HS-5 (cell line): ENCODE measurements at places on chromosomes 13 and 19.

DNA sequence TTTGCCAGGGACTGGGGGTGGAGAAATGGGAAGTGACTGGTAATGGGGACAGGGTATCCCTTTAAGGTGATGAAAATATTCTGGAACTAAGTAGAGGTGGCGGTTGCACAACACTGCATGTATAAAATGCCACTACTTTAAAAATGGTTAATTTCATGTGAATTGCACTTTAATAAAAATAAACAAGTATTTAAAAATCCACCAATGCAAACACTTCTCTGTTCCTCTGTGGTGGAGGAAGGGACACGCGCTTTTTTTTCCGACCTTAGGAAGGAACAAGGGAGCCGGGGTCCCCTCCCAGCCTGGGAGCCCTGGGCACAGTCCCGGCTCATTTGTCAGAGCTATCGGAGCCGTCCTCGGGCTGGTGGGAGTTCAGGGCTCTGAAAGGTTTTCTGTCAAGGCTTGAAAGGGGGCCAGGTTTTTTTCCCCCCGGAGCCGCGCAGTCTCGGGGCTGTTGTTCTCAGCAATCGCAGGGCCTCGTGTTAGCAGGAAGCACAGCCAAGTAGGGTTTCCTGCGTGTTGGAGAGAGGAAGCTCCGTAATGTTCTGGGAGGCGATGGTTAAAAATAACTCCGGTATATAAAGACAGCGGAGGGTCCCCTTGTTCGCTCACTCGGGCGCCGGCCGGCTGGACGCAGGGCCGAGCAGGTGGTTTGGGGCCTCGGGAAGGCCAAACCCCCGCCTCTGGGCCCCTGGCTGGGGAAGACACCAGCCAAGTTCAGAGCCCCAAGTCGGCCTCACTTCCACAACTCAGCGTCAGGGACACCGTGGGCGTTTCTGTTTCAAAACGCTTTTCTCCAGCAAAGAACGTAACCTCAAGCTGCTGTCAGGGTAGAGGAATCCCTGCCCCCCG is 41.2 kb upstream of the KLF2 start:
- no peak for DNase-seq

- DNase-seq: no peak
Observed at GRCh38 chr13:66617786-66618185, 612.4 kb downstream of the PCDH9 start.

DNA sequence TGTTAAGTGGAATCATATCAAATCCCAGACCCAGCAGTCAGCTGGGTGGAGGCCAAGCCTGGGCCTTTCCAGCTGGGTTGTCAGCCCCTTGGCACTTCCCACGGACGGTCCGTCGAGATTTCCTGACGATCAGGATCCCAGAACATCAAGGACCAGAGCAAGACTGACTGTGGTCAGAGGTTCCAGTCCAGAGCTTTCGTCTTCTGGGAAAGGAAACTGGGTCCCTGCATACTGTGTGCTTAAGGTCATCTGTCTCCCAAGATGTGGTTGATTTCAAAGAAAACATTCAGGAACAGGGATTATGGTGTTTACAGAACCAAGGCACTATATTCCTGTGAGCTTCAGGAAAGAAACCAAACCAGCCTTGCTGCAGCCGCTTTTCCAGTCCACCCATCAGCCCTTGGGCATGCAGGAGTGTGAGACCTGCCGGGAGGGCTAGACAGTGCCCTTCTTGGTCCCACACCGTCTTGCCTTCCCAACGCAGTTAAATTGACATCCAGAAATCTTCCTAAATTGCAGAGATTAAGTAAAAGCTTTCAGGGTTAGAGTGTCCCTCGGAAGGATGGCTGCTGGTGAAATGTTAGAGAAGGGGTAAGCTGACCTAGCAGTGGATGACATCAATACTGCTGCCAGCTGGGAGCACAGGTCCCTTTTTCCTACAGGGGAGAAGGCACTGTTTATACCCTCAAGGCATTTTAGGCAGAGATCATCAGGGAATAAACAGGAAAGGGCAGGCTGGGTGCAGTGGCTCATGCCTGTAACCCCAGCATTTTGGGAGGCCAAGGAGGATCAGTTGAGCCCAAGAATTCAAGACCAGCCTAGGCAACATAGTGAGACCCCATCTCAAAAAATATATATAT is 5.0 kb upstream of the C19orf33 start:
- DNase-seq: no peak

GRCh38 chr13:33438918-33439317 is 153.4 kb upstream of the STARD13 start:
- no peak for DNase-seq

- DNase-seq: no peak
Observed at GRCh38 chr13:108322206-108322824, 52.8 kb downstream of the TNFSF13B start.

DNA sequence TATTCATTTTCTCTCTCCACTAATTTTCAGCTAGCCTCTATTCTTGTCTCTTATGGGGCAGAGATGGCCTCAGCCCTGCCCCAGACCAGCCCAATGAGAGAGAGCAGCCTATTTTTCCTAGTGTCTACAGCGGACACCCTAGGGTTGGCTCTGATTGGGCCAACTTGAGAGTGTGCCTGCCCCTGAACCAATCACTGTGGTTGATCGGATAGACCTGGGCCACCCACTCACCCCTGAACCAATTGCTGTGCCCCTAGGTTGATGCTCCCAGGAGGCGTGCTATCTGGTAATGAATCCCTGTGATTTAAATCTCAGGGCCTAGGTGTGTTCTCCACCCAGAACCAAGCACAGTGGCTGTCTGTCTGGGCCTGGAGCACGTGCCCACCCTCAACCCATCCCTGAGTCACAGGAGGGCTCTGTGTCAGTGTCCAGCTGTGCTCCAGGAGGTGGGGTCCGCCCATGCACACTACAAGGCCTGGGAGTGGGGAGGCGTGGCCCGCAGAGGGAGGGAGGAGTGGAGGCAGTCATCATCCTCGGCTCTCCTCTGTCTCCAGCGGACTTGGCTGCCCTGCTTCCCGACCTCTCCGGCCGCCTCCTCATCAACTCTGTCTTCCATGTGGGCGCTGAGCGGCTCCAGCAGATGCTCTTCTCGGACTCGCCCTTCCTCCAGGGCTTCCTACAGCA is 14.9 kb upstream of the SCN1B start:
- no peak for DNase-seq

- no peak for DNase-seq
Observed at GRCh38 chr13:80742033-80742432, 401.1 kb upstream of the SPRY2 start.

GRCh38 chr13:93947651-93948050 is 531.8 kb downstream of the DCT start:
- DNase-seq: no peak

DNA sequence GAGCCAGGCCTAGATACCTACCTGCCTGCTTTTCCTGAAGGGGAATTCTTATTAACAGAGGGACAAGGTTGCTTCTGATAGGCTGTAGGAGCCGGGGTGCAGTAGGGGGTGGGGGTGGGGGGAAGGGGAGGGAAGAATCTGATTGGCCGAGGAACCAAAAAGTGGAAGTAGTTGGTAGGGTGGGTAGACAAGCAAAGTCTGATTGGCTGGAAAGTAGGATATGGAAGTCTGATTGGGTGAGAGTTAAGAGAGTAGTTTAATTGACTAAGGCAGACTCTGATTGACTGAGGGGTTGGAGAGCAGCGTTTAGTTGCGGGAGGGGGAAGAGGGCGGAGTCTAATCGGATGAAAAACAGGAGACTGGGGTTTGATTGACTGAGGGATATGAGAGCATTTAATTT is 9.4 kb upstream of the CYP4F22 start:
- DNase-seq: no peak

GRCh38 chr19:54481326-54481930 is 8.3 kb upstream of the CDC42EP5 start:
- DNase-seq: no peak

DNA sequence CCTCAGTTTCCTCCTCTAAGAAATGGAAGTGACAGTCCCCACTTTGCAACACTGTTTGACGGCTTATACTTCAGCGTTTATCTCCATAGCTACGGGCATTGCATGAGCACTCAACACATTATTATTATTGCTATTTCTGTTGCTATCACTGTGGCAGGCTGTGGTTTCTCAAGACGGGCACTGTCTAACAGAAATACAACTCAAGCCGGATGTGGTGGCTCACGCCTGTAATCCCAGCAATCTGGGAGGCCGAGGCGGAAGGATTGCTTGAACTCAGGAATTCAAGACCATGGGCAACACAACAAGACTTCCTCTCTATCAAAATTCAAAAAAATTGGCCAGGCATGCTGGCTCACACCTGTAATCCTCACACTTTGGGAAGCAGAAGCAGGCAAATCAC is 4.9 kb upstream of the ZSWIM4 start:
- no peak for DNase-seq

DNA sequence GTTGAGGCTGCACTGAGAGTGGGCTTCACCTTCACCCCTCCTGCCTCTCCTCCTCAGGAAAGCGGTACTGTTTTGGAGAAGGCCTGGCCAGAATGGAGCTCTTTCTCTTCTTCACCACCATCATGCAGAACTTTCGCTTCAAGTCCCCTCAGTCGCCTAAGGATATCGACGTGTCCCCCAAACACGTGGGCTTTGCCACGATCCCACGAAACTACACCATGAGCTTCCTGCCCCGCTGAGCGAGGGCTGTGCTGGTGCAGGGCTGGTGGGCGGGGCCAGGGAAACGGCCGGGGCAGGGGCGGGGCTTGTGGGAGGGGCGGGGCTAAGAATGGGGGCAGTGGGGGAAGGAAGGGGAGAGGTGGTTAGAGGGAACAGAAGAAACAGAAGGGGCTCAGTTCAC is 7.5 kb downstream of the CYP2A13 start:
- DNase-seq: no peak

DNA sequence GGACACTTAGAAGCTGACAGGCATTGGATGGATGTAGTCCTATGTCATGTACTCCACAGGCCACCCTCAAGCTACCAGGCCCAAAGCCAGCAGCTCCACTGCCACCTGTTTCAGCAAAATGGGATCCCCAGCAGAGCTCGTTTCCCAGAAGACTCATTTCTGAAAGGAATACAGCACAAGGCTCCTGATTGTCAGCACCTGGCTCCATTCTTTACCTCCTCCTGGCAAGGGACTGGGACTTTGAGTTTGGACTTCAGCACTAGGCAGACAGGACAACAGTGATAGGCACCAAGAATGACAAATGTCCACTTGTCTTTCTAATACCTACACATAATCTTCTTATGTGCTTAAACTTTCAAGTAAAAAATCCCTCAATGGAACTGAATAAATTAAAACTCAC is 150.4 kb upstream of the RXFP2 start:
- no peak for DNase-seq

DNA sequence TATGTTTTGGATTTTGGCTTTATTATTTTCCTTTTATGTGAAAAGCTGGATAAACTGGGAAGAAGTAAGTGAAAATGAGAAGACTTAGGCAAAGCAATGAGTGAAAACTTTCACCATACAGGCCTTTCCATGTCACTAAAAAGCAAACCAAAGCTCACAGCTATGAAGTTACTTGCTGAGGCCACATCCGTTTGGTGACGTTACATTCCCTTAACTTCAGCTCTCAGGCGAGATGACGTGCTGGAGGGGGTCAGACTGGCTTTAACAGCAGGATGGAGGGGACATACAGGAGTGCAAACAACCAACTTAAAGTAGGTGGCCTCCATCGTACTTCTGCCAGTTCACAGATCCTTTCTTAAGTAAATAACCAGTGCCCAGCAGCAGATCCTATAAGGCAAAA is 522.3 kb downstream of the MYO16 start:
- DNase-seq: no peak

DNA sequence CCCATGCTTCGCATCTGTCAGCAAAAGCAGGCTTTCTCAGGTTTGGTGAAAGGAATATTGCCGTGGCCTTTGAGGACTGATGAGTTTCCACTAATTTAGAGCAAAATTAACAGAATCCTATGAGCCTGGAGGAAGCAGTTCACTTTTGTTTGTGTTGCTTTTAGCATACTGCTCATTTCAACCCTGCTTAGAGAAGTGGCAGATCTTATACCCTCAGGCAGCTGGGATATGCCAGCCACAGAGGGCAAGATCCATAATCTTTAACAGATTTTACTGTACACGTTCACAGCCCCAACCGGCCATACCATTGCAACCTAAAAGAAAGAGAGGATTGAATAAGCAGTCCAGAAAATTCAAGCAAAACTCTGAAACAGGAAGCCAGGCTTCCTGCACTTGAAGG is 60.5 kb downstream of the COL4A2 start:
- DNase-seq: no peak

- DNase-seq: no peak
Observed at GRCh38 chr19:18915639-18916038, 3.5 kb downstream of the COPE start.

DNA sequence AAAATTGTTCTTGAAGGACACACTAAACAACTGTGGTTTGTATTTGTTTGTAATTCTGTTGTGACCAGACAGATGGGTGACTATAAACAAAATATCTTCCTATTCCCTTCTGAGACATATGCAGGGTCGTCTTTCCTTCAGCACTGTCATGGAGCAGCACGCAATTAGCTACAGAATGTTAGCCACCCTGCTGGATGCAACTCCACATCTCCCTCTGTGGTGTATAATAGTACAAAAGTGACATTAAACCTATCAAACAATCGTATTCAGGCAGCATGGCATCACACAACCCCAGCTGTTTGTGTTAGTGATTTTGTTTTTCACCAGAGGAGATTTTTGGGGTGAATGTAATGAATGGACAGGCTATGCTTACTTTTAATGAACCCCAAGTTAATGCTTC is 146.2 kb downstream of the GPC6 start:
- no peak for DNase-seq

DNA sequence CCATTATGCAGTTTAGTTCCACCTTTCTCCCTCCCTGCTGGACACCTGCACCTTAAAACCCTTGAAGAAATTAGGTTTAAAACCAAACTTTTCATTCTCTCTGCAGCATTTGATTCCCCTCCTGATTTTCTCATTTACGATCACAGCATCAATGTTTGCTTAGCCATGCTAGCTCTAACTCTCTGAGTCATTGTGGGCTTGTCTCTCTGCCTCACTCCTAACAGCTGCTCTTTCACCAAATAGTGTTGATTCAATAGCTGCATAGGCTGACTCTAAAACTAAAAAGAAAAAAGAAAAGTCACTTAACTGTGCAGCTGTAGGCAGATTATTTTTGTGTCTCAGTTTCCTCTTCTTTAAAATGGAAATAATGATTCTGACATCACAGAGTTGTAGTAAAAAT is 1124.9 kb downstream of the DIAPH3 start:
- no peak for DNase-seq

DNA sequence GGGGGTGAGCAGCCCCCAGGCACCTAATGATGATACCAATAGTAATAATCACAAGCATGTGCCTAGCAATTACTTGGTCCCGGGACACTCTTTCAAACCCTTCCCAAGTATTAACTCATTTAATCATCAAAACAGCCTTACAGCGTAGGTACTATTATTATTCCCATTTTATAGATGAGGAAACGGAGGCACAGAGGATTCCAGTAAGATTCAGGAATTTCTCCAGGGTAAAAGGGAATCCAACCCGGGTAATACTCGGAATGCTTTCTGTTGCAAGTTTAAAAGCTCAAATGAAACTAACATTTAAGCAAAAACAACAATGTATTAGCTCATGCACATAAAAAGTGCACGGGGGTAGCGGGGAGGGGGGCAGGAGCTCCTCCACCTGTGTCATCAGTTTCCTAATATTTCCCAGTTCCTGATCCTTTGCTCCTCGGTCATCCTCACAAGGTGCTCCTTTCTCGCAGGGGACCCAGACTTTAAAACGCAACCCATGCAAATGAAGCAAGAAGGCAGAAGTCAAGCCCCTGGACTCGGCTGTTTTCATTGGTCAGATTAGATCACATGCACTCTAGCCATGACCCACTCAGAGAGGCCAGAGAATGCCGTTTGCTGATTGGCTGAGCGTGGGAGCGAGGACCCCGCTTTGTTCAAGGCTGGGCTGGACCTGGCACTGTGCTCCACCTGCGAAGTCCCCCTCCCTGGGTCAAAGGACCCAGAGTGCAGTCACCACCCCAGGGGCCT is 38.3 kb upstream of the C19orf12 start:
- DNase-seq: no peak

- no peak for DNase-seq
Observed at GRCh38 chr19:53942001-53942786, 20.5 kb upstream of the CACNG8 start.
